Stimulated activated CD8-positive, alpha-beta memory T cell treated with anti-CD3 and anti-CD28 coated beads, Interleukin-7, amount 100 ng/mL, for 1 hour (primary cell): ENCODE measurements at places on chromosomes 5 and 9.

DNA sequence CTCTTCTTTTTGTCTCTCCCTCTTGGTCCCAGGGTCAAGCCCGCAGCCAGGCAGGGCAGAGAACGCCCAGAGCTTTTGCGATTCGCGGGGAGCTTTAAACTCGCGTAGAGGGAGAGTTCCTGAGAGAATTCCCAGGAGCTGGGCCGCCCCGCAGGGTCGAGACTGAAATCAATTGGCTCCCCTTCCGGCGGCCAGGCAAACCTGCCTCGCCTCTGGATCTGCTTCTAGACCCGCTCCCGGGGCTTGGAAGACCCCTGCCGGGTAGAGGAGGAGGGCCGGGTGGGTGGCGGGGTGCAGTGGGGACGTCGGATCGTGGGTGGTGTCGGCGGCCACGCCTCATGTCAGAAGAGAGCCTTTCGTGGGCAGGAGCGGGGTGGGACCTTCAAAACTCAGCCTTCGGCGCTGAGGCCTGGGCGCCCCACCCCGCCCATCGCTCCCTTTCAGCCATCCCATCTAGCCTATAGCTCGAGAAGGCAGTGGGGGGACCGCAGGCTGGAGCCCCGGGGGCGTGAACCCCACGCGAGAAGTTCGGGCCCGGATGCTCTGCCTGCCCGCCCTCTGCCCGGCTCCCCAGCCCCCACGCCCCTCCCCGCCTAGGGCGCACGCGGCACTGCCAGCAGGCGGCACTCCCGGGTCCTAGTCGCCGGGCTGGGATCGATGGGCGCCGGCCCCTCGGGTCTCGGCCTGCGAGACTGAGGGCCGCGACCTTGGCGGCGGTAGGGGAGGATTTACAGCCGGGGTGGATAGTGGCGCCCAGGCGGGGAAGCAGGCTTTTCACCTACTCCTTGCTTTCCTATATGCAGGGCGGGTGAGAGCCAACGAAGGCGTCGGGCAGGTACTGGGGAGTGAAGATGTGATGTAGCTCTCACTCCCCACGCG is 6.1 kb downstream of the PRDM6 start:
- DNase-seq = no peak

DNA sequence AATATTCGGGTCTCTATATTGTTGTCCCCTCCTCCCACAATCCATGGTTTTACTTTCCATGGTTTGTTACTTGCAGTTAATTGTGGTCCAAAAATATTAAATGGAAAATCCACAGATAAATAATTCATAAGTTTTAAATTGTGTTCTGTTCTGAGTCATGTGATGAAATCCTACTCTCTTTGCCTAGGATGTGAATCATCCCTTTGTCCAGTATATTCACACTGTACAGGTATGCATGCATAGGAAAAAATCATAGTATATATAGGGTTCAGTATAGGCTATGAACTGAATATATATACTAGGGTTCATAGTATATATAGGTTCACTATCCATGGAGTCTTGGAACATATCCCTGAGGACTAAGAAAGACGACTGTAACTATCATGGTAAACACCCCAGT is 19.6 kb downstream of the INSYN2B start:
- DNase-seq = no peak

- no peak for DNase-seq
Observed at GRCh38 chr5:135473956-135474670, 22.0 kb upstream of the TIFAB start.

GRCh38 chr5:134543820-134544614 is 18.5 kb downstream of the JADE2 start:
- DNase-seq = no peak

DNA sequence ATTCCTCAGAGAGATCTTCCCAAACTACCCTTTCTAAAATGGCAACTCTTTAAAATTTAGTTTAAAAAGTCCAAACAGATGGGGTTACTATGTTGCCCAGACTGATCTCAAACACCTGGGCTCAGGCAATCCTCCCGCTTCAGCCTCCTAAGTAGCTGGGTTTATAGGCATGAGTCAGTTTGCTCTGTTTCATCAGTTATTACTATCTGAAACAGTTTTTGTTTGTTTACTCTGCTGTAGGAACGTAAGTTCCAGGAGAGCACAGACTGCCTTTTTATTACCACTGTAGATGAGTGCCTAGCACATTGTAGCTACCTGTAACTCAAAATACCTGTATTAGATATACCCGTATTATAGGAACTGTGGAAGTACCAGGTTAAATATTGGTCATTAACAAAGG is 89.4 kb downstream of the UHRF2 start:
- DNase-seq = no peak

- no peak for DNase-seq
Observed at GRCh38 chr5:148796936-148797335, 29.5 kb upstream of the ADRB2 start.

- no peak for DNase-seq
Observed at GRCh38 chr5:177269976-177270375, 33.5 kb downstream of the RAB24 start.
